ENCODE measurements at places on chromosomes 6 and 20.

GRCh38 chr6:167781066-167781767, 45.5 kb upstream of the AFDN start:
- no peak for DNase-seq

- no peak for DNase-seq
Observed at GRCh38 chr6:129623008-129623732, 86.8 kb downstream of the ARHGAP18 start.

GRCh38 chr6:138571585-138572166, 72.4 kb upstream of the NHSL1 start:
- DNase-seq: no peak

DNA sequence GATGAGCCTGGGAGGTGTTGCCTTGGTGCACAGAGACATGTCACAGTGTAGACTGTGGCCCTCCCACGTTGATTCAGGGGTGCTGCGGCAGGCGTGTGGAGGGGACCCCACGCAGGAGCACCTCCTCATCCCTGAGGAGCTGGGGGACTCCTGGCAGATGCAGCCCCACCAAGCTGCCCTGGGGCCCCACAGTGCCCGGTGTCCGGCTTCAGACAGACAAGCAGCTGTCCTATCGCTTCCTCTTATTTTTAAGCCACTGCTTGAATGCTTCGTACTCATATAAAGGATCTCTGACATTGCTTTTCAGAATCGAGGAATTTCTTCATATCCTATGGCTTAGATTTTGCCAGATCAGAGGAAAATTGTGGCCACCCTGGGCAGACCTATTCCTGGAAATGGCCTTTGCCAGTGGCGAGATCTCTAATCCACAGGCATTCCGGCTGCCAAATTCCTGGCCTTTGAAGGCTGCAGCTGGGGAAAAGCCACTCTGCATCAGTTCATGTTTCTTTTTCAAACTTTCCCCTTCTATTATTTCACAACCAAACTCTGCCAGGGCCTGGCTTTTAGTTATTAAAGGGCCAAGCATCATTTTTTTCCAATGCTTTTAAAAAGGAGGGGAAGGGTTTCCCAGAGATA, 337.0 kb downstream of the THBS2 start:
- DNase-seq: no peak

DNA sequence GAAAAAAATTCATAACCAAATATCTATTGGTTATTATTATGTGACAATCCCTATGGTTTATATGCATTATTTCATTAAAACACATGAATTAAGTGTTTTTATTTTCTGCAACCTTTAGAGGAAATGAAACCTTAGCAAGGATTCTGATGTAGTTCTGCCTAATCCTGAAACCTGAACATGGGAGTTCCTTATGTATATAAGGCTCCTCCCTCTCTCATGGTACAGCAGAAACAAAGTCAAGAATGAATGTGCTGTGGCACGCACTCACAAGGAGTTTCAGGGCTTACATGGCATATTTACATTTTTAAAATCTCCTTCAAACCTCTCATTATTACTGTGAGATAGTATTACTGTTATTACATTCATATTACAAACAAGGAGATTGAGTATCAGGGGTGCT, 426.4 kb upstream of the CITED2 start:
- DNase-seq: no peak

Measured in prostate gland (tissue), 2 donors.